ENCODE measurements at places on chromosomes 2 and 18.
A peak's percentile ranks its signal among the peaks of the same experiment; 100 is the strongest.

DNA sequence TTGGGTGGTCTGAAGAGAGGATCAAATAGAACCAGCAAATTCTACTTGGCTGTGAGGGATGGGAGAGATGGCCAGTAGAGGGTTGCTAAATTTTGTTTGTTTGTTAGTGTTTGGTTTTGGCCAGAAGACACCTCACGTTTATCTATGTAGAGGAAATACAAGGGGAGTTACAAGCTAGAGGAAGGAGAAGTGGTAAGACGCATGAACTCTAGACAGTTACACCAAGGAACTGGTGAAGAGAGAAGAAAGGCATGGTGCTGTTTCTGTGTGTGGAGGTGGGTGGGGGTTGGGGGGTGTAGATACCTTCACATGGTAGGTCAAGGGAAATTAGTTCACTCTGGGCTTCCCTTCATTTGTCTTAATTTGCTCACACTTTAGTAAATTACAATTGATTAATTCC, 25.6 kb downstream of the RASGRP3 start:
- H3K4me3 ChIP-seq: no peak overlapping the region
- H3K4me1 ChIP-seq: peaks cover 1% of the 10 kb centered on the region
- DNase-seq: no peak
- H3K27me3 ChIP-seq: no peaks in the 10 kb centered on the region
- no peak overlapping the region for H3K27ac ChIP-seq

- peaks cover 21% of the 10 kb centered on the region for H3K36me3 ChIP-seq
- peak within 1 kb of the TSS; percentile 71 for H3K27ac ChIP-seq
- H3K4me1 ChIP-seq: peaks cover 5% of the 10 kb centered on the region
- peak; percentile 86 for DNase-seq
- H3K4me3 ChIP-seq: peak within 1 kb of the TSS; percentile 87
These were observed at the start of gene SP110 for GRCh38 chr2:230219419-230220331. Gene SP110, minus strand, starts transcription at chr2:230219984. Its CDS starts 3,057 bp downstream, at chr2:230216927.

- no peaks in the 10 kb centered on the region for H3K36me3 ChIP-seq
- no peaks in the 10 kb centered on the region for H3K27me3 ChIP-seq
These were observed 161.1 kb upstream of the PKDCC start for GRCh38 chr2:41886757-41887156.

DNA sequence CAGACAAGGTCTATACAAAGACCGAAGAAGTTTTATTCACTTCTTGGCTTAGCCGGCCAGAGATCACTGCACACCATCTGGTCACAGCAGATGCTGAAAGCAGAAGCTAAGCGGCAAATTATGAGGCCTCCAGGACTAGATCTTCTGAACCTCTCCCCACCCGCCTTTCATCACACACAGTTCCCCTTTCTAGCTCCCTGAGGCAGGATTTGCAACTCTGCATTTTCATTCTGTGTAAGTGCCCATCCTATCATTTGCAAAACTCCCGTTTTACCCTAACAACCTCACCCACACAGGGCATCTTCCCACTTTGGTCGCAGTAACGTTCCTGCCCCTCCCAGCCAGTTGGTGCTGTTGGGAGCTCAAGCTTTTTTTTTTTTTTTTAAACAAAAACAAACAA, 3.1 kb upstream of the MOB1A start:
- H3K36me3 ChIP-seq: no peaks in the 10 kb centered on the region
- no peaks in the 10 kb centered on the region for H3K27me3 ChIP-seq
- H3K4me3 ChIP-seq: no peak overlapping the region

DNA sequence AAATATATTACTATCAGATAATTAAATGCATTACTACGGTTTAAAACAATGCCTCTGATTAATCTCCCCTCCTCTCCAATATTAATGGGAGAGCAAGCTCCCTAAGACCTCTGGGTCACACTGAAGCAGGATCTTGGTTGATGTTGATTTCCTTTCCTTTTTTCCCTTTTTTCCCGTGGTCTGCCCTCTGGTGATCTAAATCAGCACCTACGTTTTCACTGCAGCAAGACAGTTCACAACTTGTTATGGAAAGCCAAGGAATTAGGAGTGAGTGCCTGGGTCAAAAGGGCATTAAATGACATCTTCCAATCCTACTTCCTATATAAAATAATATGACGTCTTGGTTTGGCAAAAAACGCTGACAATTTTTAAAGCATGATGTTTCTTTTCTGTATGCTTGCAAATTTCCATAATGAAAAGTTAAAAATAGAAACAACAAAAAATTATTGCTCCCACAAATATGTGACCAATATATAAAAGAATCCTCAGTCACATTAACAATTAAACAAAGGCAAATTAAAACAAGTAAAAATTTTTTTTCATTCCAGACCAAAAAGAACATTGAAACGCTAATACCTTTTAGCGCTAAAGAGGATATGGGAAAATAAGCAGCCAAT, 7.9 kb upstream of the CFAP36 start:
- H3K27me3 ChIP-seq: no peaks in the 10 kb centered on the region
- DNase-seq: peak; percentile 63
- H3K27ac ChIP-seq: no peak overlapping the region
- H3K4me1 ChIP-seq: no peaks in the 10 kb centered on the region
- H3K36me3 ChIP-seq: no peaks in the 10 kb centered on the region

DNA sequence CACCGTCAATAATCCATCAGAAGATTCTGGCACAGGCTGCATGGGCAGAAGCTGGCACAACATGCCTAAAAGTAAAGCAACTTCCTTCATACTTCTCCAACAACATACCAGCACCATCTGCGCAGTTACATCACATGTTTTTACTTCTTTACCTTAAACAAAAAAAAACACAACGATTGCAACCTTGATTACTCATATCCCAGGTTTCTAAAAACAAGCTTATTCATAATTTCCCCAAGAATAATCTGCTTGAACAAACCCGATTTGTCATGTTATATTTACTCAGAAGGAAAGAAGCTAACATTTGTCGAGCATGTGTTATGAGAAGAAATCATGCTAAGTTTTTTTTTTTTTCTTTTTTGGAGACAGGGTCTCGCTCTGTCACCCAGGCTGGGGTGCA, 54.7 kb downstream of the THADA start:
- H3K4me1 ChIP-seq: no peaks in the 10 kb centered on the region
- H3K27me3 ChIP-seq: no peaks in the 10 kb centered on the region
- H3K27ac ChIP-seq: no peak overlapping the region
- no peak overlapping the region for H3K4me3 ChIP-seq
- H3K36me3 ChIP-seq: peaks cover 5% of the 10 kb centered on the region

- no peaks in the 10 kb centered on the region for H3K36me3 ChIP-seq
- H3K27me3 ChIP-seq: no peaks in the 10 kb centered on the region
- H3K4me3 ChIP-seq: no peak overlapping the region
- DNase-seq: no peak
- H3K27ac ChIP-seq: no peak overlapping the region
- H3K4me1 ChIP-seq: peaks cover 5% of the 10 kb centered on the region
These were observed 84.5 kb upstream of the HK2 start for GRCh38 chr2:74749432-74749831.

- no peak overlapping the region for H3K4me3 ChIP-seq
- H3K4me1 ChIP-seq: no peaks in the 10 kb centered on the region
- no peak for DNase-seq
- H3K27me3 ChIP-seq: no peaks in the 10 kb centered on the region
These were observed 25.5 kb upstream of the NFE2L2 start for GRCh38 chr2:177289824-177290628.

DNA sequence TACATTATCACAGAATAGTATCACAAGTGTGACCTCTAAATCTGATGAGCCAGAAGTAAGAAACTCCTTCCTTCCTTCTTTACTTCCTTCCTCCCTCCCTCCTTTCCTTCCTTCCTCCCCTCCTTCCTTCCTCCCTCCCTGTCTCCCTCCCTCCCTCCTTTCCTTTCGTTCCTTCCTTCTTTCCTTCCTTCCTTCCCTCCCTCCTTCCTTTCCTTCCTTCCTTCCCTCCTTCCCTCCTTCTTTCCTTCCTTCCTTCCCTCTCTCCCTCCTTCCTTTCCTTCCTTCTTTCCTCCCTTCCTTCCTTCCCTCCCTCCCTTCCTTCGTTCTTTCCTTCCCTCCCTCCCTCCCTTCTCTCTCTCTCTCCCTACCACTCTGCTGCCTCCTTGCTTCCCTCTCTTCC, 359.2 kb downstream of the OSR1 start:
- H3K27me3 ChIP-seq: no peaks in the 10 kb centered on the region
- DNase-seq: no peak
- no peak overlapping the region for H3K27ac ChIP-seq
- no peaks in the 10 kb centered on the region for H3K36me3 ChIP-seq
- H3K4me3 ChIP-seq: no peak overlapping the region
